ENCODE measurements at places on chromosomes 12 and 14. TPM values are rescaled to one million over a fixed set of nuclear protein-coding genes. Genes with fewer than 3 reads are reported as not detected.

DNA sequence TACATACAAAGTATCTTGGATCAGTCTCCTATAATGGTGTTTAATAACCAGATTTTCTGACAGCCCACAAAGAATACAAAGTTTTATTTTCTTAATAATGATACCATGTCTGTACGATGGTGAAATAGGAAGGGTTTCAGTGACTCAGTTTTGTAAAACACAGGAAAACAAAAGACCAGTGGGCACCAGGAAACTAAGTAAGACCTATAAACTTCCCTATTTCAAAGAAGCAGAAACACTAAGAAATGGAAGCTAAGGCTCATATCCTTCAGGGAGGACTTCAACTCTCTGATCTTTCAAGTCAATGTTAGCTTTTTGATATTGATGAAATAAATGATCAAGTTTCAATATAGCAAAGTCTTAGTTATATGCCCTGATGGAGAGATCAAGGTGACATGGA lies 196.0 kb downstream of the DUSP6 start:
- no peak for DNase-seq

GRCh38 chr12:67391034-67391433 lies 121.9 kb downstream of the CAND1 start:
- DNase-seq: no peak

GRCh38 chr12:6070472-6071257 lies 53.8 kb downstream of the VWF start:
- DNase-seq: no peak

GRCh38 chr14:39988939-39989338 lies 556.7 kb upstream of the FBXO33 start:
- DNase-seq: no peak

GRCh38 chr12:121060149-121061001 lies 21.3 kb upstream of the OASL start:
- no peak for DNase-seq

GRCh38 chr14:104602933-104603325 lies 1.6 kb downstream of the TMEM179 start:
- DNase-seq: no peak

GRCh38 chr12:92378682-92379479 lies 233.2 kb upstream of the BTG1 start:
- no peak for DNase-seq

- DNase-seq: no peak
Measured at GRCh38 chr12:1918884-1919236, 408 bp upstream of the CACNA2D4 start.

- no peak for DNase-seq
Measured at GRCh38 chr14:97655169-97655948, 858.2 kb downstream of the VRK1 start.

DNA sequence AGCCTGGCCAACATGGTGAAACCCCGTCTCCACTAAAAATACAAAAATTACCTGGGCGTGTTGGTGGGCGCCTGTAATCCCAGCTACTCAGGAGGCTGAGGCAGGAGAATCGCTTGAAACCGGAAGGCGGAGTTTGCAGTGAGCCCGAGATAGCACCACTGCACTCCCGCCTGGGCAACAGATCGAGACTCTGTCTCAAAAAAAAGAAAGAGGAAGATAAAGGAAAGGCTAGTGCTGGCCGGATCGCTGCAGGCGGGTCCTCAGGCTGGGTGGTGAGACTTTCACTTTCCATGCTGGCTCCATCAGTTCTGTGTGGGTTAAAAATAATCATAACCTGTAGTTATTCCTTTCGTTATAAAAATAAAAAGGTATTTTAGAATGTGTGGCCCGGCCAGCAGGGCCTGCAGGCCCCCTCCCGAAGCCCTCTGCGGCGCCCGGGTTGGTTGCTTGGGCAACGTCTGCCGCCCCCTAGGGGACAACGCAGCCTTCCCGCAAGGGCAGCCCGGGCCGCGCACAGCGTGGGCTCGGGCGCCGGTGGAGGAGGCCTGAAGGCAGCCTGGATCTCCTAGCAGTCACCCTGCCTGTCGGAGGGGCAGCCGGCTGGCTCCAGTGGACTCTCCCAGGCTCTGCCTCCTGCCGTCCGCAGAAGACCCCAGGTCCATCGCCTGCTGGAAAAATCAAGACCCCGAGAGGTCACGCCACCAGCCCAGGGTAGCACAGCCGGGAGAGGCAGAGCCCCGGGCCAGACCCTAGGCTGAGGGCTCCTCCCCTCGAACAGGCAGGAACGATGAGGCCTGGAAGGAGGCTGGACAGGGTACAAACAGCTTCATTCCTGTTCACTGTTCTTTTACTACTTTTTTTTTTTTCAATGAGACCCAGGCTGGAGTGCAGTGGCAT lies 5.0 kb upstream of the SLC25A47 start:
- DNase-seq: no peak

GRCh38 chr12:43893670-43894069 lies 57.8 kb downstream of the TMEM117 start:
- DNase-seq: peak; percentile 18

DNA sequence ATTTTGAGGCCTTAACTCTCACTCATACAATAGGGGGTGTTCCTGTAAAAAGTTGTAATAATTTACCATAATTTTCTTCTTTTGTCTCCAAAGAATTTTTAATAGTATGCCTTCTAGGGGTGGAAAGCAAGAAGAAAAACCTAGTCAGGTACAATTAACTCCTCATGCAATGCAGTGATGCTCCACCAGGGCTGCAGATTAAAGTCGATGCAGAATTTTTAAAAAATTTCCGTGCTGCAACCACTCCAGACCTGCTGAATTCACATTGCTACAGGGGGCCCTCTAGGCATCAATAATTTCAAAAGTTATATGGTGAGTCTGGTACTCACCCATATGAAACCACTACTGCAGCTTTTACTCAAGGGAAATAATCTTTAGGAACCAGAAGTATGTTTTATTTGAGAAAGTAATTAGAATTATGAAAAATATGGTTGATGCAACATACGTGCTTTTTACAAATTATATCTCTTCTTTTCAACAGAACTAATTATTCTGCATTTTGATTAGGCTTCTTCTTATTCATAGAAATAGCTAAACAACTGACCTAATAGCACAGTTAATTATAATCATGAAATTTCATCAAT lies 353.2 kb downstream of the BCAT1 start:
- no peak for DNase-seq

- no peak for DNase-seq
Measured at GRCh38 chr14:69666112-69666511, 54.7 kb downstream of the SUSD6 start.

- DNase-seq: no peak
Measured at GRCh38 chr12:9064201-9064814, 51.4 kb downstream of the A2M start.

- no peak for DNase-seq
Measured at GRCh38 chr12:124295431-124296058, 652 bp downstream of the RFLNA start.

- no peak for DNase-seq
Measured at GRCh38 chr12:62967701-62968100, 32.8 kb upstream of the PPM1H start.

GRCh38 chr12:78684419-78684818 lies 180.2 kb upstream of the SYT1 start:
- DNase-seq: no peak

- DNase-seq: peak; percentile 81
Measured at GRCh38 chr12:15629108-15629507, 160.1 kb downstream of the EPS8 start.

DNA sequence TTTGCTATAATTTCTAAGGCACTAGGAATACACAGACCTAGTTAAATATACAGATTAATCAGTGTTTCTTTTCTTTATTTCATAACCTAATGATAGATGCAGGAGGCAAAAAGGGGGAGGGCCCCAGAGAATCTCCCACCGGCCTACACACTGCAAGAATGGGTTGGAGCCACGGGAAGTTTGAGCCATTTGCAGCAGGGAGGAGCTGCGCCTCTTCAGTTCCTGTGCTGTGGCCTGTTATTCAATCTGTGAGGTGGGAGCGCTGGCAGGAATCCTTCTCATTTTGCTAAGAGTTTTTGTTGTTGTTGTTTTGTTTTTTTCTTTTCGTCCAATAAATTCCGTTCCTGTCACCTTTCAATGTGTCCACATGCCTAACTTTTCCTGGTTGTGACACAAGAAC lies 251.3 kb upstream of the RPL10L start:
- no peak for DNase-seq

- DNase-seq: no peak
Measured at GRCh38 chr14:37776791-37777499, 181.5 kb downstream of the TTC6 start.

GRCh38 chr12:1217191-1217949 lies 226.3 kb downstream of the ERC1 start:
- DNase-seq: no peak

- DNase-seq: no peak
Measured at GRCh38 chr14:67170660-67171059, 18.6 kb upstream of the GARIN2 start.

NINJ2 gene
- not detected for polyA plus RNA-seq

CPSF6 gene
- polyA plus RNA-seq: 49.5 TPM

KCNC2 gene
- not detected for polyA plus RNA-seq

ACIN1 gene
- polyA plus RNA-seq: 173 TPM

KRT6C gene
- polyA plus RNA-seq: not detected

SOCS2 gene
- 17.6 TPM for polyA plus RNA-seq

SYNDIG1L gene
- polyA plus RNA-seq: not detected

GZMB gene
- polyA plus RNA-seq: not detected

LGR5 gene
- not detected for polyA plus RNA-seq

FLRT2 gene
- polyA plus RNA-seq: 20.8 TPM

DTD2 gene
- 18.8 TPM for polyA plus RNA-seq
